ENCODE measurements at places on chromosomes 12 and 14.

- peak; percentile 2 for DNase-seq
These were observed 63.1 kb downstream of the C12orf75 start for GRCh38 chr12:105393587-105393986.

- no peak for DNase-seq
These were observed 3.1 kb upstream of the MDM2 start for GRCh38 chr12:68804657-68805591.

GRCh38 chr12:62919838-62920237, 15.1 kb downstream of the PPM1H start:
- no peak for DNase-seq

GRCh38 chr12:114450515-114451300, 44.8 kb upstream of the TBX5 start:
- DNase-seq, result no peak

- DNase-seq, result no peak
These were observed 227.7 kb upstream of the TMEM260 start for GRCh38 chr14:56351861-56352260.

DNA sequence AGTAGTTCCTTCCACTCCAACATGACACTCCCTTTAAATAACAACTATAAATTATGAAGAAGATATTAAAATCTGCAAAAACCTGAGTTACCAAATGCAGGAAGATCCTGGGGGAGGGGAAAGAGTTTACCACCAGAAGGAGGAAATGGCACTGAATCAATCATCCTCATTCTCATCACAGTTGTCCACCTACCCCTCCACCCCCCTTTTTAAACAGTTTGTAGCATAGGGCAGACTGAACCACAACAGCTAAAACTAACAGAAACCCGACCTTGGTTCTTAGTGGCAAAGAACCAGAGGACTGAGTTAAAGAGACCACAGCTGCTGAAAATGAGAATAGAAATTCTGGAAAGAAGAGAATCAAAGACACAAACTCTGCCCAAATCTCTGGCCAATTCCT, 189.5 kb downstream of the MED13L start:
- no peak for DNase-seq

DNA sequence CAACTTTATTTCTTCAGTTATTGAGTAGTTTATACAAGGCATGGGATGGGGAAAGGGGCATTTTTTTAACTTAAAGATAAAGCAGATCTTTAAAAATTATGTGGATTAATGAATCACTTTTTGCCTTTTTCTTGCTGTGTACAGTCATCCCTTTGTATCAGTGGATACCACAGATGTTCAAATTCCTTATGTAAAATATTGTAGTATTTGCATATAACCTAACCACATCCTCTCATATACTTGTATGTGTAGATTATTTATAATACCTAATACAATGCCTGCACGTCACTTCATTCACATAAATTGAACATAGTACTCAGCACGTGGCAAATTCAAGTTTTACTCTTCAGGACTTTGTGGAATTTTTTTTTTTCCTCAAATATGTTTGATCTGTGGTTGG, 66.5 kb upstream of the MON2 start:
- DNase-seq, result no peak

GRCh38 chr14:38419579-38419978, 163.7 kb upstream of the CLEC14A start:
- no peak for DNase-seq

GRCh38 chr12:87848248-87848868, 180.8 kb downstream of the C12orf50 start:
- DNase-seq, result peak; percentile 20

Measured in inflammatory macrophage treated with lipopolysaccharide for 1 hour (primary cell).